Stimulated activated CD8-positive, alpha-beta memory T cell treated with anti-CD3 and anti-CD28 coated beads, Interleukin-7, amount 100 ng/mL, for 24 hours (primary cell): ENCODE measurements at places on chromosomes 7 and 10.

DNA sequence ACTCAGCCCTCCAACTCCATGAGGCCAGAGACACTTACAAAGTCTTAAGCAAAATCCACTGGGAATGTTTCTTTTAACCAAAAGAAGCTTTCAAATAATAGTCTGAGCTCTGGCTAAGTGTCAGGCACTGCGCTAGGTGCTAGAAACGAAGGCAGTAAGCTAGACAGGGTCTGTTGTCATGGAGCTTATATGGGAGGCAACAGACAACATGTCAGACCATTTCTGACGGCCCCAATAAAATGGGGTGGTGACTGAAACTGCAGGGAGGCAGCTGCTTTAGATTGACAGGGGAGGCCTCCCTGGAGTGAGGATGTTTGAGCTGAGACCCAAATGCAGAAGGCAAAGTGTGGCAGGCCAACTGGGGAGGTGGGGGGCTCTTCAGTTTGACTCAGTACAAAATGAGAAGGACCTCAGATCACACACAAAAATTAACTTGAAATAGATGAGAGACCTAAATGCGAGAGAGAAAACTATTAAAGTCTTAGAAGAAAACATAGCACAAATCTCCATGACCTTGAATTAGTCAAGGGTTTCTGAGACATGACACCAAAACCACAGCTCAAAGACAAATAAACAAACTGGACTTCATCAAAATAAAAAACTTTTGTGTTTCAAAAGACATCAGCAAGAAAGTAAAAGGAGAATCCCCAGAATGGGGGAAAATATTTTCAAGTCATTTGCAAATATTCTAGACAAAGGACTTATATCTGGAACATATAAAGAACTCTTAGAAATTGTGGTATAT is 40.6 kb downstream of the SH3PXD2A start:
- no peak for DNase-seq

DNA sequence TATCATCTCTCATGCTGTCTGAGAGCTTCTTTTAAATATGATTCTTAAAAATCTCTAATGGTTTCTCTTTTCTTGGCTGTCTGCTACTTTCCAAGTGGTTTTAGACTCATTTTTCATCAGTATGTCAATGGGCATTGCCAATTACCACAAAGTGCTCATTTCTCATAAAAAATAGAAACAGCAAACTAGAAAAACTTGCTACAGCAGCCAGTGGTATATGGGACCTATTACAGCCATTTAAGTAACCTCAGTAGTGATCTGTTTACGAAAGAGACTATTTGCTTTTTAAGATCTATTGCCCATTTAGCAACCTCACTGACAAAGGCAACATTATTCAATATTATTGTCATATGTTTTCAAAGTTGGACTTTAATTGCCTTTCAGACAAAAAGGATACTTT is 207.1 kb upstream of the RHOBTB1 start:
- DNase-seq = no peak

GRCh38 chr10:90204131-90204955 is 503.0 kb downstream of the KIF20B start:
- no peak for DNase-seq

DNA sequence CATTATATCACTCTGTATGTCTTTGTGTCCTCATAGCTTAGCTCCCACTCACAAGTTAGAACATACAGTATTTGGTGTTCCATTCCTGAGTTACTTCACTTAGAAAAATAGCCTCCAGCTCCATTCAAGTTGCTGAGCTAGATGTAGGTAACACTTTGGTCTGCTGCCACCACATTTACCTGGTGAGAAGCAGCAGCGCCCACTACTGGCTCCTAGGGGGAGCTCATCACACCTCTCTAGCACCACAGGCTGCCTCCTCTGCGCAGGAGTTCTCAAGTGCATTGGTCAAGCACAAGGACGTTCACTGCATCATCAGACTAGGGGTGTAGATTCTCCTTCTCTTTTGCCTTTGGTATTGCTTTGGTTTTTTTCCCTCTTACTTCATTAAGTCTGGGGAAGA is 530.9 kb upstream of the AUTS2 start:
- no peak for DNase-seq

DNA sequence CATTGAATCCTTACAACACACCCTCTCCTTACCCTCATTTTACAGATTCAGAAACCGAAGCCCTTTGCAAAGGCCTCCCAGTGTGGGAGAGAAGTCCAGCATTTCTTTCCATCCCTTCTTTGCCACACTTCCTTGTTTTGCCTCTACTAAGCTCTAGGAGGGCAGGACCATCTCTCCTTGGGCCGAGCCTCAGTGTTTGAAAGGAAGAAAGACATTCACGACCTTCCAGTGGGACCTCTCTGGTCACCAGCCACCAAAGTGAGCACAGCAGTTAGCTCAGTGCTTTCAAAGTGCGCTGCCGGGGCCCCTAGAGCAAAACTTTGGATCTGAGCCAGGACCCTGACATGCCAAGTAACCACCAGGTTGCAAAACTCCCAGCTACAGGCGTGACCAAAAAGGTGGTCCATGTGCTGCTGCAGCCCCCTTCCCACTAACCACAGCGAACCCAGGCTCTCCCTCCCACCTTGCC is 12.4 kb downstream of the CTBP2 start:
- no peak for DNase-seq

DNA sequence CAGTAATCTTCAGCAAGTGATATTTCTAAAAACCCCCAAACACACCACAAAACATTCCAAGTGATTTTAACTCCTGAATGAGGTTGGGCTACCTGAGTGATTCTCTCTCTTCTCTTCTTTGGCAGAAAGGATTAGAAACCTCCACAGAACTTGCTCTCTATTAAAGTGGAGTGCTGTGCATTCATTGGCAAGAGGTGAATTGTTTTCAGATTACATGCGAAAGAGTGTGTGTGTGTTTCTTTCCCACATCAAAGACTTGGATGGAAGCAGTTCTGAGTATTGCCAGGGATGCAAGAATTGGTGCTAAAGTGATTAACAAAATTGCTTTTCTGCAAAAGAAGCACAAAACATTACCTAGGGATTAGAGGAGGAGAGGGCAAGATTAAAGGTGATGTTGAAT is 13.1 kb upstream of the FBXW4 start:
- DNase-seq = no peak

- DNase-seq = no peak
These were observed 87.3 kb downstream of the PPP1R3A start for GRCh38 chr7:113831556-113831955.

DNA sequence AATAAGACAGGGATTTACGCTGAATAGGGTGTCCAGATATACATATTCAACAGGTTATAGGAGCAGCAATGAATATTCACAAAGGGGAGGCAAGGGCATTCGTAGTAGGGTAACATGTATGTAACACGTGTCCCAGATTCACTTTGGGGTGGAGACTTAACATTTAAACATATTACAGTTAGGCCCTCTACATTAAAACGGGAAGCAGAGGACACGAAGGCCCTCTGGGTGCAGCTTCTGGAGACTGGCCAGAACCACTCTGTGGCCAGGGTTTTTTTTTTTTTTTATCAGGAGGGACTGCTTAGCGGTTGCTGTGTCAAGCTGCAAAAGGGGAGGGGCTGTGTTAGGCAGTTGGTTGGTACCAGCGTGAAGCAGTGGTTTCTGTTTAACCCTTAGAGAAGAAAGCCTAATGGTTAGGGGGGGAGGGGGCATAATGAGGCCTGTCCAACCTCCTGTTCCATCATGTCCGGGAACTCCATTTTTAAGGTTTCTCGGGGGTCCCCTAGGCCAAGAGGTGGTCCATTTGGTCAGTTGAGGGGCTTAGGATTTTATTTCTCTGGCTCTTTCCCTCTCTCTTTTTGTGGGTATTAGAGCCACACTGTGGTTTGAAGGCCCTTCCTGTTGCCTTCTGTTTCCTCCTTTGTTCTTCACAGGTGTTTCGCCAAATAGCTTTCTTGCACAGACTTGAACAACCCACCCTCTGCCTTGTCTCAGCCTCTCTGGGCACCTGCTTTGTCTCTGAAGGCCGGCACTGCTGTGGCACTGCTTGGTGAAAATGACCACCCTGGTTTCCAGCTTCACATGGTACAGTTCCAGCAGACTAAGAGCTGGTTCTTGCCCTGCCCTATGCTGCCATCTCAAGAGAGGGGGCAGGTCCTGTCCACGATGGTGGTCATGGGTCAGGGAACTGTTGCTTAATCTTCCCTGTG is 26.4 kb downstream of the PRF1 start:
- DNase-seq = no peak

DNA sequence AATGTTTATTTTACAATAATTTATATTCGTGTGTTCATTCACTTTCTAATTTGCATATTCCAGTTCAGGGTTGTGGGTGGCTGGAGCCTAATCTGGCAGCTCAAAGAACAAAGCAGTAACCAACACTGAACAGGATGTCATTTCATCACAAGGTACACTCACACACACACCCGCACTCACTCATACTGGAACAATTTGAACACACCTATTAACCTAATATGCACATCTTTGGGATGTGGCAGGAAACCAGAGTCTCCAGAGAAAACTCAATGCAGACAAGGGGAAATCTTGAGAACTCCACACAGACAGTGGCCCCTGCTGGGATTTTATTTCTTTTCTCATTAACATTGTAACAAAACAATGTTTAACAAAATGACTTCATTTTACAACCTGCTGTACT is 97.4 kb downstream of the TWIST1 start:
- no peak for DNase-seq

GRCh38 chr10:101529207-101529606 is 58.9 kb downstream of the POLL start:
- DNase-seq = no peak

DNA sequence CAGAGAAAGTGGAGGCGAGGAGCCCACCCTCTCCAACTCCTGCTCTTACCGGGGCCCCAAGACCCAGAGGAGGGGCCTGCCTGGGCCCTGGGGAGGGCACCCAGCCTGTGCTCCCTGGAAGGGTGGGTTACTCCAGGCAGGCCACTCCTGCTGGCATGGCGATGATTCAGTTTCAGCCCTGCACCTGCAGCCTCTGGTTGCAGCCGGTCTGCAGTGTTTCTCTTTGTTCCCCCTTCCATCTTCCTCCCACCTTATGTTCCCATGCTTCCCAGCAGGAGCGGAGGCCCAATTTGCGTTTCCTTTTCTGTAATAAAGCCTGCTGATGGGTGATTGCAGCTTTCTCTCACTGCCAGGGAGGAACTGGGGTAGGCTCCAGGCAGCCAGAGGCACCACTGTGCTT is 53.2 kb upstream of the FAM20C start:
- no peak for DNase-seq

GRCh38 chr7:74288034-74288881 is 949 bp upstream of the CLIP2 start:
- no peak for DNase-seq

GRCh38 chr10:16585103-16585502 is 63.4 kb upstream of the C1QL3 start:
- no peak for DNase-seq

- DNase-seq = no peak
These were observed 329.1 kb downstream of the PARD3 start for GRCh38 chr10:34486008-34486407.

- no peak for DNase-seq
These were observed 84.5 kb downstream of the AOAH start for GRCh38 chr7:36639826-36640225.

GRCh38 chr10:12656518-12657142 is 307.3 kb downstream of the CAMK1D start:
- no peak for DNase-seq

DNA sequence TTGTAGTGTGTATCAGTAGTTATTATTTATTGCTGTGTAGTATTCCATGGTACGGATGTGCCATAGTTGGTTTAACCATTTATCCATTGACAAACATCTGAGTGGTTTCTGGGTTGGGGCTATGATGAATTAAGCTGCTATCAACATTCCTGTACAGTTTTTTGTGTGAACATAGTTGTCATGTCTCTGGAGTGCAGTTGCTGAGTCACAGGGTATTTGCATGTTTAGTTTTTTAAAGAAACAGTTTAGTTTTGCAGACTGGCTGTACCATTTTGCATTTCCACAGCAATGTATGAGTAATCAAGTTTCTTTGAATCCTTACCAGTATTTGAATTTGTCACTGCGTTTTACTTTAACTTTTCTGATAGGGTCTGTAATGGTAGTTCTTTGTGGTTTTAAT is 516.7 kb upstream of the CELF2 start:
- DNase-seq = no peak

- no peak for DNase-seq
These were observed 33.7 kb upstream of the FAM3C start for GRCh38 chr7:121429798-121430197.

DNA sequence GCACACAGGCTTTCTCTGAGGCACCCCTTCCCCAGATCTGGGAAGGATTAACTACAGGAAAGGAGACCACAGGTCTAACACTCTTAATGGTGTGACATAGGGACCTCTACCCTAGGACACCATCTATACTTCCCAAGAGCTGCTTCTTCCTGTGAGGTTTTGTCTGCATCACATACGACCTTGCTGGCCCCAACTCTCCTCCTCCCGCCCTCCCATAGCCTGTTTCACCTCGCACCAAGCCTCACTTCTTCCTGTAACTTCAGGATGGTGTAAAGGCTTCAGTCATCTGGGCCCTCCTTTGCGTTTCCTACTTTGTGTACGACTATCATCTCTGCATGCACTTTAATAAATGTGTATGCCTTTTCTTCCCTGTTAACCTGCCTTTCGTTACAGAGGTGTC is 274.3 kb downstream of the KLF6 start:
- DNase-seq = no peak

GRCh38 chr7:158814637-158815036 is 14.7 kb downstream of the ESYT2 start:
- DNase-seq = no peak

GRCh38 chr7:139394540-139394939 is 34.8 kb downstream of the LUC7L2 start:
- DNase-seq = no peak

DNA sequence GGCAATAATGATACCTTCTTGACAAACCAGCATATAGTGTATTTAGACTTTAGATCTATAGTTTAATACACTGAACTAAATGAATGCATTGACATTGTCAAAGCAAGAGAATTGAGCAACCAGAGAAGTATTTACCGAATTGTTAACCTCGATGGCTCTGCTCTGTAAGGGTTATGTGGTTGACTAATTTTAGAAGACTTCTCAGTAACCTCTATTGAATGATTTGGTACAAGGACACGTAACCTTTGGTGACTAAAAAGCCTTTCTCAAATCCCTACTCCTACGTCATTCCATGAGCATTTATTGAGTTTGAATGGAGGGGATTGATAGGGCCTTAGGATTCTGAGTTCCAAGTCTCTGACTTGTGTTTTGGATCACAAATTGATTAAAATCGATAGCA is 67.6 kb downstream of the MDFIC start:
- DNase-seq = no peak

- DNase-seq = no peak
These were observed 134.7 kb upstream of the GALNT17 start for GRCh38 chr7:70997261-70997660.

GRCh38 chr10:130931256-130931655 is 380.3 kb downstream of the TCERG1L start:
- no peak for DNase-seq

GRCh38 chr10:32141018-32141807 is 85.0 kb upstream of the KIF5B start:
- DNase-seq = no peak
